ENCODE measurements at places on chromosomes 5 and 9.

- no peak for DNase-seq
Measured at GRCh38 chr5:36523450-36523849, 83.0 kb upstream of the SLC1A3 start.

DNA sequence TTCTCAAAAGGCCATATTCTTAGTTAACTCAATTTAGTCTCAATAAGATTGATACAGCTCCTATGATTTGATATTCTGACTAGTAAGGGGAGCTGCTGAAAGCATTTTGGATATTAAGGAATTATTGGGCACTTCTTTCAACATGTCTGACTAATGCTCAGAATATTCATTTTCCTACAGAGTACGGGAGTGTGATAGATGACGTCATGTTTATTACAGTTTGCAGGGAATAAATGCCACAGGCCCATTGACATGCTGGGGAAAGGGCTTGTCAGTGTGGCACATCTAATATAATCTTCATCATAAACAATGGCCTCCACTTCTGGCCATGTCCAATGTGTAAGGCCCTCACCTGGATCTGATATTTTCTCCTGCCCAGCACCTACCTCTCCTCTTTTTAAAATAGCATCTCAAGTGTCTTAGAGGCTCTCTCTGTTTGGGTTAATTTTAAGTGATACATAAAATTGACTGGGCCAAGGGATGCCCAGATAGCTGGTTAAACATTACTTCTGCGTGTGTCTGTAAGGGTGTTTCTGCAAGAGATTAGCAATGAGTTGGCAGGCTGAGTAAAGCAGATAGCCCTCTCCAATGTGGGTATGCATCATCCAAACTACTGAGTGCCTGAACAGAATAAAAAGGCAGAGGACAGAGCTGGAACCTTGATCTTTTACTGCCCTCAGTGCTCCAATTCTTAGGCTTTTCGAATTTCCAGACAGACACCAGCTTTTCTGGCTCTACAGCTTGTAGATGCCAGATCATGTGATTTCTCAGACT, 99.3 kb downstream of the SLC24A2 start:
- no peak for DNase-seq

DNA sequence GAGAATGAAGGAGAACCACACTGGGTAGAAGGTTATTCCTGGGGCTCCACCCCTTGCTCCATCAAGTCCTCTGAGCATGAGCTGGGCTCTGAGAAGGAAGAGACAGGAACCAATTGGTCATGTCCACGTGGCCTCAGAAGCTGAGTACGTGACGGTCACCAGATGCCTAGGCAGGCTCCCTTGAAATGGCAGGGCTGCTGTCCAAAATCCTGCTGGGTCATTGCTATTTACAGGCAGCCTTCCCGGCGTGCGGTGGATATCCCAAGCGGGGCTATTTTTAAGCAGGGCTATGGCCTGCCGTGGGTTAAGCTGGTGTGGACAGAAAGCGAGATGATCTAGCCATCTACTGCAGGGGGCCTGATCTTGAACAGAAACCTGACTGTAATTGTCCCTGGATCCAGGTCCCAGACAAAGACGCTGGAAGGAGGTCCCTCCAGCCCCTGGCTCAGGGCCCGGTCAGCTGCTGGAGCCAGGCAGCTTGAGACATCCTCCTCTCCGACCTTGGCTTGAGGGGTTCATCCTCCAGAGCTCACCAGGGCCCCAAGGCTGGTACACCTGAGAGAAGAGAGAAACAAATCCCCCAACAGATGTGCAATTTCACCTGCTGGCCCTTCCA, 550 bp upstream of the CKMT2 start:
- no peak for DNase-seq

- no peak for DNase-seq
Measured at GRCh38 chr9:127801955-127802575, 617 bp upstream of the FPGS start.

DNA sequence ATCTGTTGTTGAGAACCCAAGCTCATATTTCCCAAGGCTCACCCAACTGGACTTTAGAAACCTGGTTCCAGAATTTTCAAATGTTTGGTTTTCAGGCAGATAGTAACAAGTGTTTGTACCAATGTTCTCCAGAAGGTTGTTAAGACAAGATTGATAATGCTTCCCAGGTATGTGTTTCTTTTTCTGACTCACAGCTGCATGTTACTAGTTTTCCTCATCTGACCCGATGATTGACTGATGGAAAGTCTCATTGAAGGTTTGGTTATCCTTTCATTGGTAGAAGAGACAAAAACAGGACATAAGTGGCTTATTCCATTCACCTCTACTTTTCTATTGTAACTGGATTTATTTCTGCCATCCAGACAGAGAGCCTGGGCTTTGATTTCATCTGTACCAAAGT, 10.4 kb downstream of the BASP1 start:
- no peak for DNase-seq

- no peak for DNase-seq
Measured at GRCh38 chr5:124156415-124156996, 589.9 kb downstream of the ZNF608 start.

GRCh38 chr9:37760416-37761161, 7.0 kb downstream of the TRMT10B start:
- no peak for DNase-seq
